ENCODE measurements at places on chromosomes 2 and 18.

DNA sequence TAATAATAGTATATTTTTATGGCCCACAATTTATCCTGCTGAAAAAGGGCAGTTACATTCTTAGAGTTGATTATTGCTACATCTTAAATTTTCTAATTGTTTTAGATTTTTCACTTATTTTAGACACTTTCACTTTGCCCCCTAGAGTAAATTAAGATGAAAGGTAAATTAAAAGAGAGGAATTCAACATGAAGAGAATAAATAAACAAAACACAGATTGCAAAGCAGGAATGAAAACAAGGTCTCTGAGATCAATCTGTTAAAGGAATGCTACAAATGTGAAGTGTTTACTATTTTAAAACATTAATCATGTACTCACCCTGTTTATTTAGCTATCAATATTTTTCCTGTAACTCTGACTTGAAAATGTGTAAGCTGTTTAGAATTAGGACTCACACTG lies 113.5 kb upstream of the ETAA1 start:
- DNase-seq: no peak

DNA sequence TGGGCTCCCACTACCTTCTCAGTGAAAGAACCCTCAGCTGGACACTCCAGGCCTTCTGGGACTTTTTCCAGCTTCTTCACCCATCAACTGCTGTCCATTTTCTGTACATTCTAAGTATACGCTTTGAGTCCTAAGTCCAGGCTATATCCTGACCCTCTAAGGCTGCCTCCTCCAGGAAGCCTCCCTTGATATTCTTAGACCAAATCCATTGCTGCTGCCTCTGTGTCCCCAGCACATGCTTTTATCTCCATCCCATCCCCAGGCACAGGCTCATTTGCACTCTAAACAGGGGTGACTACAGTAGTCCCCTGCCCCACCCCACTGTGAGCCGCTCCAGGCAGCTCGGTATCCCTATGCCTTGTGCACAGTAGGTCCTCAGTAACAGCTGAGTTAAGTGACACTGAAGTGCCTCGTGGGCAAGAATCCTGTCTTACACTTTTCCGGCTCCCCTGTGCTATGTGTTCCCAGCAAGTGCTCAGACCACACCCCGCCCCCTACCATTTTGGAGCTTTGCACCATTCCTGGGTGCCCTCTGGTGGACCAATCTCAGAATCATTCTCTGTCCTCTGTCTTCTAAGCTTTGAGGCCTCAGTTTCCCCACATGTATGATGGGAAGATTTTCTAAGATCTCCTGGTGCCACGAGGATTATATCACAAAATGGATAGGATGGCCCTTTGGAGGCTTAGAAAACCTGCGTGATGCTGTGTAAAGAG lies 34.9 kb downstream of the EMX1 start:
- no peak for DNase-seq

DNA sequence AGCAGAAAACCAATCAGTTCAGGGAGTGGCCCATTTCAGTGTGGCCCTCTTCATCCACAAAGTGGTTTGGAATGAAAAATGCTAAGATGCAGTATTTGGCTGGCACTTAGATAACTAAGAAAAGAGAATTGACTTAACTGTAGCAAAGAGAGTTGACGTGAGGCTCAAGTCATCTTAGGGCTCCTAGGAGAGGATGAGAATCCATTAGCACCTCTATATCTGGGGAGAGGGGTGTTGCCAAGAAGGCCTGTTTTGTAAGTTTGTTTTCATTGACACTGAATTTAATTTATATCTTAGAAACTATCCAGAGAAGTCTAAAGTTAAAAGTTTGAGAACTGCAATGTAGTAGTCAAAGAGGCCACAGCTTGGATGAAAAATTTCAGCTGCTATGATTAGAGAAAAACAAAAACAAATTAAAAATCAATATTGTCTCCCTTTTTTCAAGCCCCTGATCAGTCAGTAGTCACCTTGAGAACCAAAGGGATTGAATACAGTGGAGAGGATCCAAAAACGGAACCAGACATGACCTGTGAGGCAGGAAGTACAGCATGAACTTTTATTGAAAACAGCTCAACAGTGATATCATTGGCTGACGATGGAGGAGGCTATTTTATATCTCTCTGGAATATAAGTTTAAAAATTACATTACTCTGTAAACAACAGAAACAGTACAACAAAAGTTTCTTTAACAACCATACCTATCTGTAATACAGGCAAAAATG lies 52.7 kb downstream of the PHLPP1 start:
- DNase-seq: no peak

DNA sequence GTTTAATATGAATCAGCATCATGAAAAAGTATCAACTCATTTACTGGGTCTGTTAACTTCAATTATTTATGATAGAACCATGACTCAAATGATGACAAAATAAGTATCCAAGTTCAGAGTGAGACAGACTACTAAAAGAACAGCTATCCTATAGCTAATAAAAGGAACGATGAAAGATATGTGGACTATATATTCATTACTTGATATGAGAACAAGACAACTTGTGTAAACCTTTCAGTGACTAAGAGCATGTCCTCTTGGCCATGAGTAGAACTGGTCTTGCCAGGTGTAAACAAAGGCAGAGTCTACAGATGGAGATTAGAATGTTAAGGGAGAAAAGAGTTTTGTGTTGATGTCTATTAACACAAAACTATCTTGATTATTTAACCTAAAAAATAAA lies 360.4 kb upstream of the ZC3H15 start:
- no peak for DNase-seq

- DNase-seq: no peak
Observed at GRCh38 chr2:9765611-9766531, 77.4 kb upstream of the TAF1B start.

DNA sequence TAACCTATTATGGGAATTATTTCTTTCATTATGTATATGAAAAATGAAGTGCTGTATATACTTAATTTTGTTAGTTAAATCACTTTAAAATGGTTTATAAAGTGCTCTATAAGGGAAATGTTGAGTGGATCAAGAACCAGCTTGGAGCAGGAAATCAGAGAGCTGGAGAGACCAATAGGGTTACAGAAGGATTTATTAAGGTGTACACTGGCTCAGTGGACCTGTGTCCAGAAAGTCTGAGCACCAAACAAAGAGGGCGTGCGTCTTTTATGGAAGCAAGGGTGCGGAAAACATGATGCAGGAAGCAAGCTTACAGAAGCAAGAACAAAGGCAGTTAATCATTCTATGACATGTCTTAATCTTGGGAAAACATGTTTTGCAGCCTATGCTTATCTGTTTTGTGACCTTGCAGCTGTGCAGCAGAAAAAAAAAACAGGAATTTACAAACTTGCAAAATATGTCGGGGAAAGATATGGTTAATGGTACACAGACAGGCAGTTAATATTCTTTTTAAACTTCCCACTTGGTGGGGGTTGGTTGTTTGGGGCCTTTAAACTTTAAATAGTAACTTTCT lies 65.2 kb upstream of the SLC35G4 start:
- no peak for DNase-seq

- DNase-seq: no peak
Observed at GRCh38 chr18:58578321-58578720, 50.6 kb downstream of the ALPK2 start.

GRCh38 chr2:8575834-8576423 lies 105.9 kb upstream of the ID2 start:
- no peak for DNase-seq

DNA sequence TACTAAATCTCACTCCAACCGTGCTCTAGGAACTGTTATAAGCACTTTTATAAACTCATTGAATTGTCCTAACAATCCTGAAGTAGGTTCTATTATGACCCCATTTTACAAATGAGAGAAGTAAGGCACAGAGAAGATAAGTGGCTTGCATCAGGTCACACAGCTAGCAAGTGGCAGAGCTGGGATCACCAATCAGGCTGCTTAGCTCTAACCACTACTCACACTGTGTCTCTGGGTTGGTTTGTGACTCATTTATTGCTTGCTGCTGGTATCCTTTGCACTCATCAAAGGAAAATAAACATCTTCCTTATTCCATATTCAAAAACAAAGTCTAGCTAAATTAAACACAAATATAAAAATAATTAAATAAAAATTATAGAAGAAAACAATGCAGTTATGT lies 42.5 kb upstream of the IL1R2 start:
- DNase-seq: no peak

GRCh38 chr2:184599054-184599871 lies 934 bp downstream of the ZNF804A start:
- no peak for DNase-seq

DNA sequence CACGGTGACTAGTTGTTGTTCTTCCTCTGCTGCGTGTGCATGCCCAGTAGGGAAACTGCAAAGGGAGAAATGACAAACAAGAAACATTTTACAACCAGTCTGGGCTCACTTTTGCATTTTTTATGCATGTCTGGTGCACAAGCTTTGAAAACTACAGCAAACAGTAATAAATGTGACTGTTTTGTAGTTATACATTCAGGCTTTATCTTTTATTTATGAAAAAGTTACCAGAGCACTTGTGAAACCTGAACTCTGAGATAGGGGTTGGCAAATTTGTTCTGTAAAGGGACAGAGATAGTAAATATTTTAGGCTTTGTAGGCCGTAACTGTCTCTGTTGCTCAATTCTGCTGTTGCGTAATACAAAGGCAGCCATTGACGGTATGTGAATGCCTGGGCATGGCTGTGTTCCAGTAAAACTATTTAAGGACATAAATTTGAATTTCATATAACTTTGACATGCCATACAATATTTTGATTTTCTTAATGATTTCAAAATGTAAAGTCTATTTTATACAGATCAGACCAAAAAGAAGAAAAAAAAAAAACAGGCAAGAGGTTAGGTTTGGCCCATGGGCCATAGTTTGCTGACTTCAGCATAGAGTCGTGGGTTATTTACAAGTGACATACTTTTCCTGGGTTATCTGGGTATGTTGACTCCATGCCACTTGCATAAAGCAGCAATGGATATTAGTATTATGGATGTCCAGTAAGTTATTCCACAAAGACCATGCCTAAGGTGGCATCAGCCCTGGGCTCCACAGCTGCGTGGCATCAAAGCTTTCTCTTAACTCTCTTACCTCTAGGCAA lies 53.6 kb upstream of the EML6 start:
- DNase-seq: no peak

- DNase-seq: no peak
Observed at GRCh38 chr18:54774423-54774822, 53.9 kb upstream of the RAB27B start.
